Type B pancreatic cell (in vitro differentiated cells): ENCODE measurements at places on chromosomes 3 and 15.

- no peak for DNase-seq
Measured at GRCh38 chr15:45048794-45049631, 26.0 kb downstream of the SORD start.

DNA sequence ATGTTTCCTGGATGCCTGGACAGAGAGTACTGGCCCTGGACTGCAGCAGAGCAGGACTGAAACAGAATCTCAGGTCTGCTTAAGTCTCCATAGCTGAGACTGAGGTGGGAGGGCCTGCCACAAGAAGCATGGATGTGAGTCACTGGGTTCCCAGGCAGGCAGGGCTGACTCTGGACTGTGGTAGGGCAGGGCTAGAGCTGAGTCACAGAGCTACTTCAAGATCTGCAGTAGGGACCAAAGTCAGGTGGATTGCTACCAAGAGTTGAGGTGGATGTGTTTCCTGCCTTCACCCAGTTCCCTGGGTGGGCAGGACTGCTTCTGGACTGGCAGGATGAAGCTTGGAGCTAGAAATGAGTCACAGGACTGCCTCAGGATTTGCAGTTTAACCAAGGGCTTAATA, 282.9 kb downstream of the AGBL1 start:
- DNase-seq, result no peak

- no peak for DNase-seq
Measured at GRCh38 chr3:71152892-71153265, 430.6 kb downstream of the FOXP1 start.

GRCh38 chr15:88177451-88177850, 79.1 kb downstream of the NTRK3 start:
- DNase-seq, result no peak

DNA sequence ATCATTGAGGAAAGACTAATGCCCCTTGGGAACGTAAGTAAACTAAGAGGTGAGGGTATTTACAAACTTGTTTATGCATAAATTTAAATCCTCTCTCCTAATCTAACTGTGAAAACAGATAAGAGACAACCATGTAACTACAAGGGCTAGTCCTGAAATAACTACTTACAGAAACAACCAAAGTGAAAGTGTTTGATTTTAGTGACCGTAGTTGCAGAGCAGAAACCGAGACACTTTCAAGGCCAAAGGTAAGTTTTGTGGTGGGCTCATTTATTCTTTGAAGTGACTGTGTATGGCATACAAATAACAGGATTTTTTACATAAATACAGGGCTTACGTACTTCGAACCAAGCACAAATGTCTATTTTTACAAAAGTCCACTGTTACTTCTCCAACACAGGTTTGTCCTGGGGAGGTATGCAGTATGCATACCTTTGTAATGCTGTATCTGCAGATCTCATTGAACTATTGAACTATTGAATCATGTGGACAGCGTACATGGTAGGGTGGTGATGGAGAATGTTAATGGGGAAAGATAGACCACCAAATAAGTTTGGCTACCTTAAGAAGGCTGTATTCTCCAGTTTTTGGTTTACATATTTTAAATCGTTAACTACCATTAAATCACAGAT, 99.6 kb upstream of the RBMS3 start:
- DNase-seq, result no peak

DNA sequence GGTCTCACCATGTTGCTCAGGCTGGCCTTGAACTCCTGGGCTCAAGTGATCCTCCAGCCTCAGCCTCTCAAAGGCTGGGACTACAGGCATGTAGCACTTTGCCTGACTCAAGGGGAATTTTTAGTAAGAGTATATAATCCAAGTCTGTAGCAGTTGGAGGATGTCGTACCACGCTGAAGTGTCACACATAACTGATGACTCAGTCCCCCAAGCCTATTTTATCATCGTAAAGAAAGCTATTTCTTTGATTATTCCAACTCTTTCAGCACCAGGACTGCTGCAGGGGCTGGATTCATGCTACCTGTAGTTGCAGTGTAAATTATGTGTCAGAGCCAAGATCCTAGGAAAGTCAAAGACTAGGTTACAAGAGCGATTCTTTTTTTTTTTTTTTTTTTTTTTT, 1.4 kb upstream of the PRKCI start:
- no peak for DNase-seq

DNA sequence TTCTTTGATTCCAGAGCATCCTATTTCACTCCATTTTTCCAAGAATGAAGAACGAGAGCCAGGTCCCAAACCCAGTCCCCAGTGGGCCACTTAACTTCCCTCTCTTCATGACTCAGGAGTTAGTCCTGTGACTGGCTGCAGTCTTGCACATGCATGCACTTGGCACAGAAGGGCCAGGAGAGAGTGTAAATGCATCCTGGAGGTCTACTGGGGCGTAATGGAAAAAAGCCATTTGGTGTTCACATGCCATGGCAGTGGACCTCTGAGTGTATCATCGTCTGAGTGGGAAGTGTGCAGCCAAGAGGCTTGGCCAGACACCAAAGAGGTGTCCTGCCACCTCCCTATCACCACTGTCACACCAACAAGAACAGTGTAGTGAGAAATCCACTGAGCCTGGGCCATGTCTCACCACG, 15.1 kb upstream of the RFTN1 start:
- no peak for DNase-seq
